Activated CD4-positive, alpha-beta memory T cell treated with anti-CD3 and anti-CD28 coated beads for 36 hours (primary cell): ENCODE measurements at places on chromosomes 4 and X. TPM values are rescaled to one million over a fixed set of nuclear protein-coding genes. Genes with fewer than 3 reads are reported as not detected.

GRCh38 chrX:131729295-131729694, 185.4 kb downstream of the OR13H1 start:
- no peak overlapping the region for H3K4me3 ChIP-seq
- peaks cover 16% of the 10 kb centered on the region for H3K36me3 ChIP-seq
- H3K4me1 ChIP-seq = no peaks in the 10 kb centered on the region
- H3K27me3 ChIP-seq = no peaks in the 10 kb centered on the region
- no peak overlapping the region for H3K27ac ChIP-seq

Gene LRCH2
- not detected for total RNA-seq

- peaks cover 45% of the 10 kb centered on the region for H3K4me1 ChIP-seq
- peak overlapping the region; percentile 87 for H3K27ac ChIP-seq
- peak overlapping the region; percentile 89 for H3K4me3 ChIP-seq
- no peak for DNase-seq
- no peaks in the 10 kb centered on the region for H3K27me3 ChIP-seq
- H3K36me3 ChIP-seq = peaks cover 10% of the 10 kb centered on the region
Measured at GRCh38 chrX:151397741-151398070, 700 bp downstream of the VMA21 start.

DNA sequence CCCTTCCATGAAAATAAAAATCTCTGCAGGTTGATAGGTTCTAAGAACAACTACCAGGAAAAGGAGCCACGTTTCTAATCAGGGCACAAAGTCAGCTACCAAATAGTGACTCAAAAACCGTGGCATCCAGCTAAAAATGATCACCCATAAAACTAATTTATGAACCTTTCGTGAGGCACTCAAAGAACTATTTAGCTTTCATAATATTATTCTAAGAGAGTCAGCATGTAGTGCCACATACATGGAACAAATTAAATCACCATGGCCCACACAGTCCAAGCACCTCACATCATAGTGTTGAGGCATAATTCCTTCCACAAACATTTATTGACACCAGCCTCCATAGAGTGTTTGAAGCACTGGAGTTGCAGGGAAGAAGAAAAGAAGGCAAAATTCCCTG, 252.0 kb upstream of the PPARGC1A start:
- H3K27ac ChIP-seq = no peak overlapping the region
- DNase-seq = no peak
- H3K27me3 ChIP-seq = no peaks in the 10 kb centered on the region
- no peak overlapping the region for H3K4me3 ChIP-seq
- no peaks in the 10 kb centered on the region for H3K36me3 ChIP-seq

DNA sequence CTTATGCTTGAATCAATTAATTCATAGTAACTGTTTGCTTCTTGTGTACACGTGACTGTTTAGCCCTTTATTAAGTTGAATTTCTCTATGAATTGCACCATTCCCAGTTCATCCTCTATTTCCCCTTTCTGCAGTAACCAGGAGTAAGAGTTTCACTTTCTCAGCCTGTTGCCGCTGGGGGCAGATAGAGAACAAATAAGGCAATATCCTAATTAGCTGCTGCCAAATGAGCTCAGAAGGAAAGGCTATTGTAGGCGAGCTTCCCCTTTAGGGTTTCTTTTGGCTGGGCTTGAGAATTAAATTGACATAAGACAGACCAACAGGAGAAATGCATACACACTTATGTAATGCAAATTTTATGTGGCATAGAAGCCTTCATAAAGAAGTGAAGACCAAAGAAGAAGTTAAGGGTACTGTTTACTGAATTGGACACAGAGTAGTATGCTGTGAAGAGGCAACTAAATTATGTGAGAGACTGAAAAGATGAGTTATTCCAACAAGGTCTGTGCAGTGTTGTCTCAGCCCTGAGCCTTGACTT, 1594.7 kb downstream of the TECRL start:
- no peaks in the 10 kb centered on the region for H3K27me3 ChIP-seq
- no peaks in the 10 kb centered on the region for H3K36me3 ChIP-seq
- H3K4me3 ChIP-seq = no peak overlapping the region
- no peak for DNase-seq

Gene NHS
- total RNA-seq = 5.0 TPM

GRCh38 chr4:184012937-184013336, 107.8 kb downstream of the STOX2 start:
- no peaks in the 10 kb centered on the region for H3K27me3 ChIP-seq
- DNase-seq = no peak
- no peaks in the 10 kb centered on the region for H3K36me3 ChIP-seq
- no peak overlapping the region for H3K27ac ChIP-seq
- no peak overlapping the region for H3K4me3 ChIP-seq

Gene C1QTNF7
- total RNA-seq = not detected

GRCh38 chr4:17512973-17513665, 1.2 kb upstream of the QDPR start:
- H3K27ac ChIP-seq = peak overlapping the region; percentile 21
- peaks cover 25% of the 10 kb centered on the region for H3K4me1 ChIP-seq
- H3K27me3 ChIP-seq = peaks cover 7% of the 10 kb centered on the region
- DNase-seq = no peak

Gene RRH
- 0.14 TPM for total RNA-seq

DNA sequence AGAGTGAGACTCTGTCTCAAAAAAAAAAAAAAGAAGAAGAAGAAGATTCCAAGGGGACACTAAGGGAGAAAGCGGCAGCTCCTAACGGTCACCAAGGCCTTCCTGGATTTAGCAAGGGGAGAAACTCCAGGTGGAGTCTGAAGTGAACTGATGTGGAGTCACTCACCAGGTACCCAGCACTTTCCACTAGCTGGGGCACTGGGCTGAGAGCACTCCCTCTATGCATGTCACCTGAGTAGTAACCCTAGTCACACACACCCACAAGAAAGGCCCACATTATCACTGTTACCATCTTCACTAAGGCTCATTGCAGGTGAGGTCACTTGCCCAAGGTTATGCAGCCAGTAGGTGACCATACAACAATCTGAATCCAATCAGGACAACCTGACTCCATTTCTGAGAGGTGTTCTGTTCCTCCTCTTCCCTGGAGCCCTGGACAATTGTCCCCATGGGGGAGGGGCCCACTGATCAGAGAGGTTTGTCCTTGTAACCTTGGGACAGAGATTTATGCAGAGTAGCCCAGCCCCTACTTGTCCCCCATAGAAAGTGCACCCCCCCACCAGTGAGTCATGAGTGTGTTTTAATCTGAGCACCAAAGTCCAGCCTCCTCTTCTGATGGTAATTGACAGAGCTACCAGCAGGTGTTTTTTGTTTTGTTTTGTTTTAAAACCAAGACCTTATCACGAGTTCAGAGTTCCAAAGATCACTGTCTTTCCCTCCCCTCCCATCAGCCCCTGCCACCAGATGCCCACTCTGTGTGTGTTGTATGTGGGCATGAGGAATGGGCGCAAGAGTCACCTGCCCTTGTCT, 5.9 kb upstream of the SASH3 start:
- peak; percentile 44 for DNase-seq
- no peaks in the 10 kb centered on the region for H3K36me3 ChIP-seq
- H3K27me3 ChIP-seq = no peaks in the 10 kb centered on the region
- H3K4me1 ChIP-seq = peaks cover 65% of the 10 kb centered on the region
- H3K27ac ChIP-seq = peak overlapping the region; percentile 92
- H3K4me3 ChIP-seq = no peak overlapping the region

DNA sequence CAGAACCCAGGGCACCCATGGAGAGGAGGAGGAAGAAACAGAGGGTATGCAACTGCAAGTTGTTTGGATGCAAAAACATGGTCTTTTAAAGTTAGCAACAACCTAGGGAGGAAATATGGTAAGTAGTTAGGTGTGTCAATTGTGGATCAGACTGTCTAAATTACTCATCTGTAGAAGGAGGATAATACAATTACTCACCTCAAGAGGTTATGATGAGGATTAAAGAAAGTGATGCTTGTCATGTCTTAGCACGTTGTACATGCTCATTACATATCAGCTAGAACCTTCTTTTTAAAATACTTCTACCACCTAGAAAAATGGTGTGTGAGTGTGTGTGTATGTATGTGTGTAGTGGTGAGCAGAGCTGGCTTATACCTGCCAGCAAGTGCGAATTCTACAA, 2.3 kb upstream of the C1QTNF7 start:
- DNase-seq = no peak
- H3K27ac ChIP-seq = no peak overlapping the region
- H3K27me3 ChIP-seq = peaks cover 1% of the 10 kb centered on the region
- H3K4me3 ChIP-seq = no peak overlapping the region

- no peaks in the 10 kb centered on the region for H3K36me3 ChIP-seq
- DNase-seq = no peak
- H3K27me3 ChIP-seq = no peaks in the 10 kb centered on the region
- H3K4me3 ChIP-seq = no peak overlapping the region
- H3K27ac ChIP-seq = no peak overlapping the region
Measured at GRCh38 chrX:50680990-50681389, 133.0 kb downstream of the SHROOM4 start.

DNA sequence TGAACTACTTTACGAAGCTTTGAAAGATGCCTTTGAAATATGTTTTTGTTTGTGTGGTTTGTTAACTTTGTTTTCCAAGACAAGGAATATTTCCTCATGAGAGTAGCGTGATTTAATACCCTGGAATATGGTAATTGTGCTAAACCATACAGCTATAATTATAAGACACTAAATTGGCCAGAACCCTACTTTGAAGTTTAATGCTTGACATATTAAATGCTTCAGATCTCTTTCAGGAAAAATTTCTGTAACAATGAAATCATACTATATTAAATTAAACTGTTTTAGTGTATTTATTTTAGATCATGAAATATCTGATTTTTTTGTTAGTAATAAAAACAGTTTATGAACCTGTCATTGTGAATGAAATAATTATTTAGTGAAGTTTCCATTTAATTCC, 63.5 kb downstream of the DCLK2 start:
- no peaks in the 10 kb centered on the region for H3K27me3 ChIP-seq
- H3K36me3 ChIP-seq = no peaks in the 10 kb centered on the region
- H3K27ac ChIP-seq = no peak overlapping the region
- no peak overlapping the region for H3K4me3 ChIP-seq
- H3K4me1 ChIP-seq = peaks cover 8% of the 10 kb centered on the region
- no peak for DNase-seq

Gene RP2
- total RNA-seq = 5.5 TPM

GRCh38 chrX:48737940-48738339, 23.6 kb upstream of the GLOD5 start:
- H3K27ac ChIP-seq = peak overlapping the region; percentile 97
- H3K4me3 ChIP-seq = peak overlapping the region; percentile 95
- H3K27me3 ChIP-seq = no peaks in the 10 kb centered on the region

Gene SH2D1A
- 32.3 TPM for total RNA-seq

GRCh38 chr4:48248559-48248953, 21.1 kb downstream of the TEC start:
- no peaks in the 10 kb centered on the region for H3K4me1 ChIP-seq
- H3K27me3 ChIP-seq = no peaks in the 10 kb centered on the region
- DNase-seq = no peak
- H3K4me3 ChIP-seq = no peak overlapping the region
- H3K36me3 ChIP-seq = peaks cover 4% of the 10 kb centered on the region

Gene TCEAL3
- total RNA-seq = 4.8 TPM

Gene IGFBP7
- total RNA-seq = not detected

- peaks cover 18% of the 10 kb centered on the region for H3K4me1 ChIP-seq
- DNase-seq = no peak
Measured at GRCh38 chr4:76216975-76217814, 3.6 kb upstream of the SCARB2 start.

Gene CT55
- not detected for total RNA-seq

GRCh38 chrX:11420851-11421250, 127.6 kb downstream of the AMELX start:
- H3K36me3 ChIP-seq = no peaks in the 10 kb centered on the region
- no peaks in the 10 kb centered on the region for H3K27me3 ChIP-seq
- no peak overlapping the region for H3K4me3 ChIP-seq
- H3K4me1 ChIP-seq = no peaks in the 10 kb centered on the region
- no peak overlapping the region for H3K27ac ChIP-seq

GRCh38 chr4:154465085-154465484, 26.5 kb downstream of the DCHS2 start:
- no peaks in the 10 kb centered on the region for H3K36me3 ChIP-seq
- DNase-seq = no peak
- no peak overlapping the region for H3K4me3 ChIP-seq
- H3K27ac ChIP-seq = no peak overlapping the region
- peaks cover 13% of the 10 kb centered on the region for H3K27me3 ChIP-seq

- H3K4me1 ChIP-seq = peaks cover 27% of the 10 kb centered on the region
- H3K36me3 ChIP-seq = no peaks in the 10 kb centered on the region
- no peaks in the 10 kb centered on the region for H3K27me3 ChIP-seq
- H3K27ac ChIP-seq = no peak overlapping the region
Measured at GRCh38 chrX:56783996-56784620, 55.1 kb downstream of the NBDY start.

GRCh38 chr4:53461244-53461643, 83.8 kb downstream of the FIP1L1 start:
- H3K27ac ChIP-seq = no peak overlapping the region
- H3K36me3 ChIP-seq = peaks cover 28% of the 10 kb centered on the region
- no peak for DNase-seq
- H3K4me1 ChIP-seq = no peaks in the 10 kb centered on the region

- no peak overlapping the region for H3K4me3 ChIP-seq
- peaks cover 6% of the 10 kb centered on the region for H3K36me3 ChIP-seq
Measured at GRCh38 chr4:17941731-17942130, 79.8 kb downstream of the LCORL start.

GRCh38 chrX:102899940-102900916, 36.8 kb upstream of the RAB40AL start:
- peaks cover 4% of the 10 kb centered on the region for H3K36me3 ChIP-seq
- H3K27ac ChIP-seq = no peak overlapping the region
- H3K4me1 ChIP-seq = peaks cover 5% of the 10 kb centered on the region
- H3K4me3 ChIP-seq = no peak overlapping the region

DNA sequence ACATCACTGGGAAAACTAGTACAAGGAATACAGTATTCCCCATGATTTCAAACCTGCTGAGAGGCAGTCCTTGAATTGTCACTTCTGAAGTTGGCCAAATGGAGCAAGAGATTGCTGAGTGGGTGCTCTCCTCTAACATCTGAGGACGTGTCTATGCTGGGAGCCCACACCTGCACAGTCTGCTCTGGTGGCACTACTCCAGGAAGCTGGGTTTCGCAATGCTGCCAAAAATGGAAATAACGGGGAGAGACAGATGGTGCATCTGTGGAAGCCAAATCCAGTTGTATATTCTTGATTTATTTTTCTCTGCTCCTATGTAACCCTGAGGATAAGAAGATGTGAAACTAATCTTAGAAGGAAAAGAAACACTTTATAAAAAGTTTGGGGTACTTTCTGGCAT, 240.1 kb upstream of the CTSO start:
- DNase-seq = no peak
- no peaks in the 10 kb centered on the region for H3K36me3 ChIP-seq
- no peaks in the 10 kb centered on the region for H3K4me1 ChIP-seq
- no peak overlapping the region for H3K27ac ChIP-seq
- H3K27me3 ChIP-seq = no peaks in the 10 kb centered on the region

Gene SPINK2
- total RNA-seq = not detected

- peaks cover 7% of the 10 kb centered on the region for H3K36me3 ChIP-seq
- H3K27me3 ChIP-seq = no peaks in the 10 kb centered on the region
- no peaks in the 10 kb centered on the region for H3K4me1 ChIP-seq
- DNase-seq = no peak
Measured at GRCh38 chr4:128310266-128310697, 22.7 kb upstream of the PGRMC2 start.

- no peaks in the 10 kb centered on the region for H3K4me1 ChIP-seq
- no peaks in the 10 kb centered on the region for H3K36me3 ChIP-seq
- DNase-seq = no peak
- no peaks in the 10 kb centered on the region for H3K27me3 ChIP-seq
- no peak overlapping the region for H3K27ac ChIP-seq
Measured at GRCh38 chr4:44150091-44150576, 298.5 kb downstream of the KCTD8 start.
